IPS DF 19.7 (cell line): ENCODE measurements at places on chromosomes 6 and 20.

- DNase-seq: no peak
Observed at GRCh38 chr6:32146287-32146686, 5.5 kb downstream of the PRRT1 start.

DNA sequence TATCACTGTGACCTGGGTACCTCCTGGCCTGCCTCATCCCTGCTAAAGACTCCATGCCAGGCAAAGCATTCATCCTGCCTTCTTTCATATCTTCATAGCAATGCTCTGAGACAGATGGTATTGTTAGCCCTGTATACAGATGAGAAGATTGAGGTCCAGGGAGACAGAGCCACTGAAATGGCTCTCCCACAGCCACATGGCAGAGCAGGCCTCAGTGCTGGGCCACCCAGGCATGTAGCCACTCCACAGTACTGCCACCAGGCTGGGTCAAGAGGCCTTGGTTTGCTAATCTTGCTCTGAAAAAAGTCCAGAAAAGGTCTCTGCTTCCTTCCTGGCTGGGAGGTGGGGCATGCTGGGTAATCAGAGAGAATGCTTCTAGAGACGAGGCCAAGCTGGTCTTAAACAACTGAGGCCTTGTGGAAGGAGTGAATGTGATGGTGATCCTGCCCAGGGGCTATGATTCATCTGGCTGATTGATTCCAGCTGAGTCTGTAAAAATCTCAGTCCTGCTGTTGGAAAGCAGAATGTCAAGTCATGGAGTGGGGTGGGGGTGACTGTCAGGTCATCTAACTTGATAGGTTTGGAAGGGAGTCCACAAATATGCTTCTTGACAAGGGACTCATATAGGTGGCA lies 29.8 kb downstream of the HM13 start:
- DNase-seq: no peak

DNA sequence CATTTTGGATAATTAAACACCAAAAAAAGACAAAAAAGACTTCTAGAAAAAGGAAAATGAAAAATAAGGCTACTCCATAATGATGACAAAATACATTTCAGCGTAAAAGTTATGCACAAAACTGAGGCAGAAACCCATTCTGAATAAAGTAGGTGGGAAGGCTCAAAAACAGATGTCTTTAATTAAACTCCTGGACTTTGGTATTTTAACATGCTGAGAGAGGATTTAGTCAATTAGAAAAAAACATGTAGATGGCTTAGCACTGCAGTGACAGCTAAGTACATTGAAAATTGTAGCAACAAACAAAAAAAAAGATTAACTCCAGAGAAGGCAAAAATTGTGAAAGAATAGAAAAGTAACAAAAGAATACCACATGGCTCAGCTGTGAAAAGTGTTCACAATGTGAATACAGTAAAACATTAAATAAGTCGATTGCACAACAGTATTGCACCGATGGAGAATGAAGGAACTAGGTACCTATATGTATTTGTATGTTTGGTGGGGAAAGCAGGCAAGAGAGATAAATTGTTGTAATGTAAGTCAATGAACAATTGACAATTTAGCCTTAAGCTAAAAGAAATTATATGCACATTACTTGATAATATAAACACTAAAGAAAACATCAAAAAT lies 59.5 kb downstream of the TBC1D32 start:
- no peak for DNase-seq

- no peak for DNase-seq
Observed at GRCh38 chr20:56940466-56940865, 311.4 kb downstream of the TFAP2C start.

DNA sequence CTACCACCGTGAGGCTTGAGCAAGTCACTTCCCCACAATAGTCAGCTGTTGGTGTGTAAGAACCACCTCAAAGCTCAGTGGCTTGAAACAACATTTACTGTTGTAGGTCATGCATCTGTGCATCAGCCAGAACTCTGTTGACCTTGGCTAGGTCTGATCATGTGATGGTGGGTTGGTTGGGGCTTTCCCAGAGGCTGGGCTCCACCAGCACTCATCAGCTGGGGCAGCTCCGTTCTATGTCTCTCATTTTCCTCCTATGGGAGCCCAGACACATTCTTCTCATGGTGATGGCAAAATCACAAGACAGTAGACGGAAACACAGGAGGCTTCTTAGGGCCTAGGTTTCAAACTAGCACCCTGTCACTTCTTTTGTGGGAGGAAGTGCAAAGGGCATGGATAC lies 42.8 kb upstream of the PSMF1 start:
- no peak for DNase-seq

DNA sequence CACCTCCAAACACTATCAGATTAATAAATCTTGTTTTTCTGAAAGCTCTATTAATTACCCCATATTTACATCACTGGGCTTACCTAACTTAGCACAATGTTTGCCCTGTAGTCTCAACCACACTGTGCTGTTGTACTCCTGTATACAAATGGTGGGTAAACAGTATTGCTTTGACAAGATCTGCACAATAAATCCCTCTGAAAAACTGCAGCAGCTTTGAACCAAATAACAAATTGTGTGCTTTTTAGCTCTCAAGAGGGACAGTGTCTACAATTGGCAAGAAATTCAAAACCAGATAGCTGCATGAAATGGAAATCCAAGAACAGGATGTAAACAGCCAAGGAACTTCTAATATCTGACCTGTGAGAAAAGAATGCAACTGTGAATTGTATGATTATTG lies 10.4 kb downstream of the KIF6 start:
- DNase-seq: no peak

DNA sequence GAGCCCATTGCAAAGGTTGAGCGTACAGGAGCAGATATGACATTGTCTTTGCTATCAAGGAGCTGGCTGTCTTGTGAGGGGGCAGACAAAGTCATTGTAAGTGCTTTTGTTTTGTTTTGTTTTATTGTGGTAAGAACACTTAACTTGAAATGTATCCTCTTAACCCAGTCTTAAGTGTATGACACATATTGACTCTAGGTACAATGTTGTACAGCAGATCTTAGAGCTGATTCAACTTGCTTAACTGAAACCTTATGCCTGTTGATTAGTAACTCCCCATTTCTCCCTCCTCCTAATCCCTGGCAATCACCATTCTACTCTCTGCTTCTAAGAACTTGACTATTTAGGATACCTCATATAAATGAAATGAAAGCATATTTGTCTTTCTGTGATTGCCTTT lies 429.0 kb downstream of the BMP2 start:
- no peak for DNase-seq

DNA sequence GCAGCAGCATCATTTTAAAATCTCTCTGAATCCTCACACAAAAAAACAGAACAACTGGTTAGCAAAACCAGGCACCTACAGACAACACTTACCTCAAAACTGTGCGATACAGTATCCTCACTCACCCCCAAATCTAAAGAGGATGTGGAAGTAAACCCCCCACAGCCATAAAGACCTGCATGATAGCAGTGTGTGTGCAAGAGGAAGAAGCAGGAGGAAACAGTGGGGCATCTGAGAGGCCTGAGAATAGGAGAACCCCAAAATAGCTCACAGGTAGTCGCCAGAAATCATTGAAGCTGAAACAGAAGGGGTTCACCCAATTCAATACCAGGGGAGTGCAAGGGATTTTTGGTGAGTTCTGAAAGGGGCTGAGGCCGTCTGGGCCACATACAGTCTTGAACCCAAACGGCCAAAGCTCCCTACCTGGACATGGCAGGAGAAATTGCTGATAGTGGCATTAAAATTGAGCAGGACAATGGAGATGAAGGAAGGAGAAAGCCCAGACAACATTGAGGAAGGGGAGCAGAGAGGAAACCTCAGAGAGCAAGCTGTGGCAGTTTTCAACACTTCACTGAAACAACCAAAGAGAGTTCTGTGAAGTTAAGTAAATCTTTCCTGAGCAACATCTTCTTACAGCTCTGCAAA lies 129.7 kb downstream of the FIG4 start:
- DNase-seq: no peak

DNA sequence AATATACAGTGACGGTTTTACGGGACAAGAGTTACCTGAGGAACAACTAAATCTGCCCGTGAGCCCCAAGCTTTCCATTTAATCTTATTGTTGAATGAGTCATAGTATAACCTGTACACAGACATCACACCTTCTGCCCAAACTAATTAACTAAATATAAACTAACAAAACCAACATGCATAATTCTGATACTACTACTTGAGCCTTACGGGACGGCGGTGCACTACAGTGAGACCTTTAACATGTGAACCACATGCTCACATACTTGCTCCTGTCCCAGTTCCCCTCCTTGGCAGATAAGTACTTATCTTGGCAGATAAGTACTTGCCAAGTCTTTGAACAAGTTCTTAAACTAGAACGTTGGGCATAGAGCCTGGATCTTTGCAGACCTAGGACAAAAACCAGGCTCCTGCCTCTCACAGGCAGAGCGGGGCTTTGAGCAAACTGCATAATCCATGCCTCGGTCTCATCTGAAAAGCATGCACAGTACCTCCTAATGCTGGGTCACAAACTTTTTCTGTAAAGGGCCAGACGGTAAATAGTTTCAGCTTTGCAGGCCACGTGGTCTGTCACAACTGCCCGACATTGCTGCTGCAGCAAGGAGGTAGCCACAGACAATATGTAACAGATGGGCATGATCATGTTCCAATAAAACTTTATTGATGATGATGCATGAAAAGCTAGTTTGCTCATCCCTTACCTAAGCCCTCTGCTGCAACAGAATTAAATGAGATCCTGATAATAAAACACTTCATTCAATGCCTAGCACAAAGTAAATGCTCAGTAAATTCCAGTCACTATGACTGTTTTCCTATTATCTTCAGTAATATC lies 23.0 kb downstream of the ZNF217 start:
- no peak for DNase-seq

DNA sequence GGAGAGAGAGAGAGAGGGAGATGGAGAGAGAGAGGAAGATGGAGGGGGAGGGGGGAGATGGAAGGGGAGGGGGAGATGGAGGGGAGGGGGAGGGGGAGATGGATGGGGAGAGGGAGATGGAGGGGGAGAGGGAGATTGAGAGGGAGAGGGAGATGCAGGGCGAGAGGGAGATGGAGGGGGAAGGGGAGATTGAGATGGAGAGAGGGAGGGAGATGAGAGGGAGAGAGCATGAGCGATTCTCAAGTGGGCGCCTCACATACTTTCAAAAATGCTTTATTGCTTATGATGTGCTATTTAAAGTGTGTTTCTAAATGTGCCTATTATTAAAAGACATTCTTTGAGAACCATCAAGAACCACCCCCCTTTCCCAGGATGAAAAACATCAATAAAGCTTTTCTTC lies 43.7 kb upstream of the DACT2 start:
- DNase-seq: no peak

GRCh38 chr6:167811442-167812087 lies 15.1 kb upstream of the AFDN start:
- no peak for DNase-seq

DNA sequence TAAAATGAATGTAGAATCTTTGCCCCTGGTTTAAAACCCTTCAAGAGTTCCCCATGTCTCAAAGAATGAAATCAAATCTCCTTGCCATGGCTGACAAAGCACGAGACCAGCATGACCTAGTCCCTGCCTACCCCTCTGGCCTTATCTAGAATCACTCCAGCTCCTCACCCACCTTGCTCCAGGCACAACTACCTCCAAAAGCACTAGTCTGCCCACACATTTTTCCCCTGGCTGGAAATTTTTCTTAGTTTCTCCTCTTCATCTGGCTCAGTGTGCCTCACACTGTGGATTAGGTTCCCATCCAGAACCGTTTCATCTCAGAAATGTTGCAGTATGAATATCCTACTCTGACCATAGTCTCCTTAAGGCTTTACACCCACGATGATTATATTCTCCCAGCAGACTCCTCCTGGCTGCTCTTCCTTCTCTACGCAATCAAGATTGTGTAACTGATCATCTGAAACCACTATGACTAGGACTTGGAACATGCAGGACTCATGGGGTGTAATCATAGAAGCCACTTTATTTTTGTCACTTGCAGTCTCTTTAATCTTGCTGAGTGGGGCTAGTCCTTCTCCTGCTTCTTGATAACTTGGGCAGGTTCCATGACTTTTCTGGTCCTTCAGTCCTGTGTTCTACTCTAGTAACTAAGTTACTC lies 7.8 kb upstream of the MRS2 start:
- DNase-seq: no peak

DNA sequence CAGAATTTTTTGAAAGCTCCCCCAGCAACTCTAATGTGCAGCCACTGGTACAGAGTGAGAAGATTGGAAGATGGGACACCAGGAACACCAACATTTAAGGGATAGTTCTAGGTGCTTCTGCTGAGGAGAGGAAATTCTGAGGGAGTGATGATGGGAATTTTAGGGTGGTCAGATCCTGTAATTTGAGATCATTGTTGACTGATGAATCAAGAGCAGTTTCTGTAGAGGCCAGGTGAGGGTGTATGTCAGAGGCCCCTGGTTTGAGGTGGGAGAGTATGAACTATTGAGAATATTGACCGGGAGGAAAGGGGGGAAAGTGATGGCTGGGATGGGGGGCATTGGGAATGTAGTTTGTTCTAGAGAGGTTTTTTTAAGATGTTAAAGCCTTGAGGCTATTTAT lies 47.2 kb downstream of the PTPRA start:
- DNase-seq: no peak

DNA sequence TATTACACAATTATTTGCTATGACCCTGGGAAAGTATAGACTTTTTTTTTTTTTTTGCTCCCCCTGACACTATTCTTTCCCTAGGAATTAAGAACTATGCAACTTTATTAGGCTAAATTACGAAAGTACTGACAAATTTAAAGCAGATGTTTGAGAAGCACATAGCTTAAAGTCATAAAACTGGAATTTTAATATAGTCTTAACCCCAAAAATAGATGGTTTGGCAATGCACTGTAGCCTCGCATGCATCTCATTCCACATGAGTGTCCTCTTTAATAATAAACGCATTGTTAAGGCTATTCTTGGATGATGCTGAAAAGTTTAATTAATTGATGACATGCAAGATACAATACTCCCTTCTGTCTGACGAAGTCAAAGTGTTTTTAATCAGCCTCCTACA lies 49.3 kb downstream of the TBC1D7 start:
- no peak for DNase-seq

GRCh38 chr6:147577488-147577887 lies 69.0 kb downstream of the SAMD5 start:
- DNase-seq: no peak

DNA sequence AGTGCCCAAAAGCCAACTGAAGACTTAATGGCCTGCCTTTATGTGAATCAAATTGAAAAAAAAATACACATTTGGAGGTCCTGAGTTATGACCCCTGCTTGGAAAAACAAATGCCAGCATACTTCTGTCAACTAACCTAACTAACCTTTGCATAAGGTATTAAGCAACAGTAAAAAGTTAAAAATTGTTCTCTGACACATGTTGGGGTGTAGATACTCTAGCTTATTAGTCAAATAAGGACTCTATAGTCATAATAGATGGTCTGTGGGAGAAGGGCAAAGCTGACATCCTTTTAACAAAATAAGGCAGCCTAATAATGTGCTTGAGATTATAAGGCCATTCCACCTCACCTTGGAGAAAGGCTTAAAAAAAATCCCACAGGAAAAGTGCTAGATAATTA lies 140.5 kb downstream of the HIVEP2 start:
- DNase-seq: no peak
